Cortex of kidney (tissue), 1 donor: ENCODE measurements at places on chromosomes 3 and 15.

DNA sequence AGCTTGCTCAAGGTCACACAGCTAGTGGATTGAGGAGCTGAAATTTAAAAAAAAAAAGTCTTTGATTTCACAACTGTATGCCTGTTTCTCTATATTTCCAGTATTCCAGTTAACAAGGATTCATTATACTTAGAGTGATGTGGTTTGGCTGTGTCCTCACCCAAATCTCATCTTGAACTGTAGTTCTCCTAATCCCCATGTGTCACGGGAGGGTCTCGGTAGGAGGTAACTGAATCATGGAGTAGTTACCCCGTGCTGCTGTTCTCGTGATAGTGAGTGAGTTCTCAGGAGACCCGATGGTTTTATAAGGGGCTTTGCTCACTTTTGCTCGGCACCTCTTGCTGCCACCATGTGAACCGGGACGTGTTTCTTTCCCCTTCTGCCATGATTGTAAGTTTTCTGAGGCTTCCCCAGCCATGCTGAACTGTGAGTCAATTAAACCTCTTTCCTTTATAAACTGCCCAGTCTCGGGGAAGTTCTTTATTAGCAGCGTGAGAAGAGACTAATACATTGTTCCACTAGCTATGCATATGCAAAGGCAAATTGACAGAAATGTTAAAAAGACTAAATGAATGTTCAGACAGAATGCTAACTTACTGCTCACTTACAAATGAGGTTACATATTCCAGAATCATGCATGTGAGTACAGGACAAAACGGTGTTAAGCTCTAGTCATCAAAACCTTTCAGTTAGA is 1101.9 kb downstream of the ROBO1 start:
- no peak for DNase-seq

DNA sequence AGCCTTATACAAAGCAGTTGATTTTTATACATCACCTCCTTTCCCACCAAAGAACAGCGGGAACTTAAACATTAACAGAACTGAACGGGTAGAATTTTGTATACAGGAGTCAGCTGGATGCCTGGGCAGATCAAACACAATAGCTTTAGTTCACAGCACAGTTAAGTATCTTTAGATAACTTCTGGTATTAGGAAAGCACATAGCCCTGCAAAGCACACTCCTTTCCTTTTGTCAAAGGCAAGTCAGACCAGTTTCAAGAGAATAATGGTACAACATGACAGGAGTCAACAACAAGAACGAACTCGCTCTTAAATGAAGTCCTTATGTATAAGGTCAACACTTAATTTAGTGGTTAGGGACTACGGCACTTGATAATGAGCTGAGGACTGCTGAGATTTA is 26.3 kb downstream of the ABCC5 start:
- no peak for DNase-seq

DNA sequence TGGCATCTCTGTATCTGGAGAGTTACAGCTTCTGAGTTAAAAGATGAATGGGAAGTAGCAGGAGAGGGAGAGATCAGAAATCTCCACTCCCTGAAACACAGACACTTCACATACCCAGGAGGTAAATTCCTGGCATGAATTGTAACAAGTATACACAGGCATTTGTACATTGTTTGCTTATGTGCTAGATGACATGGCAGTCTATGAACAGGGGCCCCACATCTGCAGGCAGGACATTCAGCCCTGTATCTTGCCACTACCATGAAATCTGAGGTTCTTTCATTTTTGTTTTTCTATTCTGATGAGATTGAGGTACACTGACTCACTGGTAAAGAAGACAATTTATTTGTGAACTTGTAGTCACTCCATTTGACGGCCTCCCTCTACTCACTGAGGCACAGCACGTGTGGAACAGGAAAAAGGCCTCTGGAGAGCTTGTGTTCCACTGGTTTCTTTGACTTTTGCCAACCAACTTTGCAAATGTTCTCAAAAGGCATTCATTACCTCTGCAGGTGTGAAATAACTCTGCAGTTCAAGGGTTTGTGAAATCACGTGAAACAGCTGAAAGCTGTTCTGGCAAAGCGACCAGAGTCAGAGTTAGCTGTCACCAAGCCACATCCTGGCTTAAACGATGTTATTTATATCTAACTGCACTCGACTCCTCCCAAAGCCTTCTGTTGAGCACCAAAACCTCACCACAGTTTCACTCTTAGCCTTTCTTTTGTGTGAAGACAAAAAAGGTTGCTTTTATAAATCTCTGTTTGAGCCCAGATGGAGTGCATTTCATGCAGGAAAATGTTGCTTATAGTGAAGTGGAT is 401.3 kb upstream of the CFAP20DC start:
- no peak for DNase-seq

- DNase-seq: no peak
Observed at GRCh38 chr15:66827039-66827697, 125.1 kb downstream of the SMAD6 start.

GRCh38 chr15:88256279-88257230 is at the start of gene NTRK3:
Gene NTRK3, minus strand, starts transcription at chr15:88256739. Its CDS starts 586 bp downstream, at chr15:88256153.
- no peak for DNase-seq

DNA sequence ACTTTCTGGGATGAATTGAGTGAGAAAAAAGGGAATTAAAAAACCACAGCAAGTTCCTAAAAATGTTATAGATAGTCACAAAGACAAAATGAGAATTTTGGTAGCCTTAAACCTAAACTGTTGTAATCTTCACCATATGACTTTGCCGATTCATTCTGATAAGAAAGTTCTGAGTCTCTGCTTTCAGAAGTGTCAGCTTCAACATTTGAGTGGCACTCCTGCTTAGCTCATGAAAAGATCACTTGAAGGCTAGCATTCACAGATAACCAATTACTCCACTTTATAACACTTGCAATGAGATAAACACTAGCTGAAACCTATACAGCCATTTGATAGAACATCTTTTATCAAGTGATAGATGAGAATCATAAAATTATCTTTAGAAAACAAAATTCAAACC is 288.1 kb upstream of the POU1F1 start:
- no peak for DNase-seq

DNA sequence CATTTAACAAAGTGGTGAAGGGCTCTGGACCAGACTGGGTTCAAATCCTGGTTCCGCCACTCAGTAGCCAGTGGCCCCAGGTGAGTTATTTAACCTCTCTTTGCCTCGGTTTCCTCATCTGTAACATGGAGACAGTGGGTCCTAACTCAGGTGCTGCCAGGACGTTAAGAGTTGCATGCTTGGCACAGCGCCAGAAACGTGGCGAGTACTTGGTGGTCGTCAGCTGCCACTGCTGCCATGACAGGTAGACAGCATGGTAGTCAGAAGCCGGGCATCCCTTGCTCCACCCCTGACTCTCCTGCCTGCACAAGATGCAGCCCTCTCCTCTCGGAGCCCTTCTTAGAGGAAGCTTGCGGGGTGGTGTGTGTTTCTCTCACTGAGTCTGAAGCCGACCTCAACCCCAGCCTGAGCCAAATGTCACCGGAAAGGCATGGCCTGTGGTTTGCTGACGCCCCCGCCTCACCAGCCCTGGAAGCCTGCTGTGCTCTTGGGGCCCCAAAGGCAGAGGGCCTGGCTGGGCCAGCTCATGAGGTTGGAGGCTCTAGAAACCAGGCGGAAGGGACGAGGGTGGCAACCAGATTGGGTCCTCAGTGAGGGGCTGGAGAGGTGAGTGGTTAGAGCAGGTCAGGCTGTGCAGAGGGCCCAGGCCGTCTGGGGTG is 160.8 kb upstream of the TLE3 start:
- no peak for DNase-seq

- no peak for DNase-seq
Observed at GRCh38 chr3:64945171-64945729, 257.4 kb upstream of the ADAMTS9 start.

- no peak for DNase-seq
Observed at GRCh38 chr3:74538669-74539068, 75.8 kb downstream of the CNTN3 start.

GRCh38 chr3:99332718-99333117 is 305.7 kb upstream of the COL8A1 start:
- DNase-seq: no peak

- DNase-seq: no peak
Observed at GRCh38 chr15:100667405-100668347, 65.3 kb downstream of the ASB7 start.

DNA sequence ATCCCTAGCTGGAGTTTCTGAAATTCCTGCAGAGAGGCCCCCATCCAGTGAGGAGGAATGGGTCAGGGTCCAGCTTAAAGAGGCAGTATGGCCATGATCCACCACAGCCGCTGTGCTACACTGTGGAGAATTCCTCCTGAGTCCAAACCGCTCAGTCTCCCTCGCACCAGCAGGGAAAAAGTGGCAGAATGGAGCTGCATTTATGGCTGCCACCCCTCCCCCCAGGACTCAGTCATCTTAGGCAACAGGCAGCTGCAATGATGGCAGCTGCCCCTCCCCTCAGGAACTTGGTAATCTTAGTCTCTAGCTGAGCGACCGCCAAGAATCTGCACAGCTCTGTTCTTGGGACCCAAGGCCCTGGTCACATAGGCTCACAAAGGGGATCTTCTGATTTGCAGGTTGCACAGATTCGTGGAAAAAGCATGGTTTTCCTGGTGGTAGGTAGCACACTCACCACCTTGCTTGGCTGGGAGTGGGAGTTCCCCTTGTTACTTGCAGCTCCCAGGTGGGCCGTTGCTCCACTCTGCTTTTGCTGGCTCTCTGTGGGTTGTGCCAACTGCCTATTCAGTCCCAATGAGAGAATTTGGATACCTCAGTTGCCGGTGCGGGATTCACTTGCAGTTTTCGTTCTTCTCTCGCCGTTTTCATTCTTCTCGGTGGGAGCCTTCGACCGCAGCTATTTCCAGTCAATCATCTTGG is 204.1 kb downstream of the STXBP5L start:
- DNase-seq: no peak

GRCh38 chr3:8627201-8627940 is 17.2 kb downstream of the SSUH2 start:
- no peak for DNase-seq
